ENCODE measurements at places on chromosomes 5 and 9.

DNA sequence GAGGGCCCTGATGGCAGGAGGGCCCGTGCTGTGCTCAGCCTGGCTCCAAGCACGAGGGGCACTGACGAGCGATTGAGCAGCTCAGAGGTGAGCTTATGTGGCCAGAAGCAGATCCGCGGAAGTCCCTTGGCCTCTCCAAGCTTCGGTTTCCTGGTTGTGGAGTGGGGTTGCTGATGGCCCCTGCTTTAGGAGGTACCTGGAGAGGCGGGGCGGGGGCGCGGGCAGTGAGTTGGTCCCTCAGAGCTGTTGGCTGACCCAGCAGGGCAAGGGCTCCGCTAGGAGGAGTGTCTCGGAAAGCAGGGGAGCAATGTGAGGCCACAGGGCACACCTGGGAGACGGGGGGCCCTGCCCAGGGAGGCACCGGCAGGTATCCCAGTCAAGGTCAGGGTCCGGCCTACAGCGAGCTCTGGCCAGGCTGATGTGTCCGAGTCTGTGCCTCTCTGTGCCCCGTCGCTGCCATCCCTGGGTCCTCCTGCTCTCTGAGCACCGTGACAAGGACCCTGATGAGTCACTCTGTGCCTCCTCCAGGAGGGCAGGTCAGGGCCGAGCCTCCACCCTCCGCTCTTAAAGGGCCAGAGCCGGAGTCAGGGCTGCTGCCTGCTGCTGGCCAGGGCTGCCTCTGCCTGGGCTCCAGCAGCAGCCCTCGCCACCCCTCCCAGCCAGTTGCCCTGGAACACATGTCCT is 14.8 kb downstream of the NCS1 start:
- H3K4me1 ChIP-seq, result peaks cover 3% of the 10 kb centered on the region
- no peak overlapping the region for H3K4me3 ChIP-seq
- H3K36me3 ChIP-seq, result no peaks in the 10 kb centered on the region
- no peak for DNase-seq

GRCh38 chr5:136682986-136683385 is 317.6 kb upstream of the TRPC7 start:
- H3K27me3 ChIP-seq, result no peaks in the 10 kb centered on the region
- H3K27ac ChIP-seq, result no peak overlapping the region
- DNase-seq, result no peak

GRCh38 chr9:2854617-2855016 is 10.7 kb upstream of the PUM3 start:
- DNase-seq, result no peak
- H3K27me3 ChIP-seq, result peaks cover 33% of the 10 kb centered on the region
- H3K27ac ChIP-seq, result no peak overlapping the region
- H3K36me3 ChIP-seq, result no peaks in the 10 kb centered on the region
- H3K4me3 ChIP-seq, result no peak overlapping the region

GRCh38 chr5:93476251-93476742 is 104.7 kb downstream of the NR2F1-AS1 start:
- H3K27ac ChIP-seq, result no peak overlapping the region
- no peak overlapping the region for H3K4me3 ChIP-seq
- no peaks in the 10 kb centered on the region for H3K27me3 ChIP-seq
- H3K36me3 ChIP-seq, result no peaks in the 10 kb centered on the region
- DNase-seq, result no peak
- no peaks in the 10 kb centered on the region for H3K4me1 ChIP-seq

GRCh38 chr9:77883846-77884771 is 147.5 kb downstream of the GNAQ start:
- no peak for DNase-seq
- no peaks in the 10 kb centered on the region for H3K36me3 ChIP-seq
- peaks cover 16% of the 10 kb centered on the region for H3K4me1 ChIP-seq
- peak overlapping the region; percentile 46 for H3K27ac ChIP-seq
- H3K27me3 ChIP-seq, result no peaks in the 10 kb centered on the region

DNA sequence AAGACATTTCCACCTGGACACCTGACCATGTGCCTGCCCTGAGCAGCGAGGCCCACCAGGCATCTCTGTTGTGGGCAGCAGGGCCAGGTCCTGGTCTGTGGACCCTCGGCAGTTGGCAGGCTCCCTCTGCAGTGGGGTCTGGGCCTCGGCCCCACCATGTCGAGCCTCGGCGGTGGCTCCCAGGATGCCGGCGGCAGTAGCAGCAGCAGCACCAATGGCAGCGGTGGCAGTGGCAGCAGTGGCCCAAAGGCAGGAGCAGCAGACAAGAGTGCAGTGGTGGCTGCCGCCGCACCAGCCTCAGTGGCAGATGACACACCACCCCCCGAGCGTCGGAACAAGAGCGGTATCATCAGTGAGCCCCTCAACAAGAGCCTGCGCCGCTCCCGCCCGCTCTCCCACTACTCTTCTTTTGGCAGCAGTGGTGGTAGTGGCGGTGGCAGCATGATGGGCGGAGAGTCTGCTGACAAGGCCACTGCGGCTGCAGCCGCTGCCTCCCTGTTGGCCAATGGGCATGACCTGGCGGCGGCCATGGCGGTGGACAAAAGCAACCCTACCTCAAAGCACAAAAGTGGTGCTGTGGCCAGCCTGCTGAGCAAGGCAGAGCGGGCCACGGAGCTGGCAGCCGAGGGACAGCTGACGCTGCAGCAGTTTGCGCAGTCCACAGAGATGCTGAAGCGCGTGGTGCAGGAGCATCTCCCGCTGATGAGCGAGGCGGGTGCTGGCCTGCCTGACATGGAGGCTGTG is 32.4 kb downstream of the CXXC5 start:
- H3K4me1 ChIP-seq, result peaks cover 2% of the 10 kb centered on the region
- no peak overlapping the region for H3K4me3 ChIP-seq
- no peak overlapping the region for H3K27ac ChIP-seq
- no peaks in the 10 kb centered on the region for H3K36me3 ChIP-seq

All from activated CD8-positive, alpha-beta memory T cell treated with anti-CD3 and anti-CD28 coated beads, Interleukin-2, amount 10 ng/mL, durations not matched to agents 7 days and 5 days (primary cell).